ENCODE measurements at places on chromosomes 1 and 21. TPM values are rescaled to one million over a fixed set of nuclear protein-coding genes. Genes with fewer than 3 reads are reported as not detected.

The EFNA3 gene
- 110 TPM for total RNA-seq

GRCh38 chr21:38120984-38121855 is 135.6 kb upstream of the KCNJ15 start:
- no peak overlapping the region for H3K27ac ChIP-seq
- H3K4me3 ChIP-seq, result no peak overlapping the region

DNA sequence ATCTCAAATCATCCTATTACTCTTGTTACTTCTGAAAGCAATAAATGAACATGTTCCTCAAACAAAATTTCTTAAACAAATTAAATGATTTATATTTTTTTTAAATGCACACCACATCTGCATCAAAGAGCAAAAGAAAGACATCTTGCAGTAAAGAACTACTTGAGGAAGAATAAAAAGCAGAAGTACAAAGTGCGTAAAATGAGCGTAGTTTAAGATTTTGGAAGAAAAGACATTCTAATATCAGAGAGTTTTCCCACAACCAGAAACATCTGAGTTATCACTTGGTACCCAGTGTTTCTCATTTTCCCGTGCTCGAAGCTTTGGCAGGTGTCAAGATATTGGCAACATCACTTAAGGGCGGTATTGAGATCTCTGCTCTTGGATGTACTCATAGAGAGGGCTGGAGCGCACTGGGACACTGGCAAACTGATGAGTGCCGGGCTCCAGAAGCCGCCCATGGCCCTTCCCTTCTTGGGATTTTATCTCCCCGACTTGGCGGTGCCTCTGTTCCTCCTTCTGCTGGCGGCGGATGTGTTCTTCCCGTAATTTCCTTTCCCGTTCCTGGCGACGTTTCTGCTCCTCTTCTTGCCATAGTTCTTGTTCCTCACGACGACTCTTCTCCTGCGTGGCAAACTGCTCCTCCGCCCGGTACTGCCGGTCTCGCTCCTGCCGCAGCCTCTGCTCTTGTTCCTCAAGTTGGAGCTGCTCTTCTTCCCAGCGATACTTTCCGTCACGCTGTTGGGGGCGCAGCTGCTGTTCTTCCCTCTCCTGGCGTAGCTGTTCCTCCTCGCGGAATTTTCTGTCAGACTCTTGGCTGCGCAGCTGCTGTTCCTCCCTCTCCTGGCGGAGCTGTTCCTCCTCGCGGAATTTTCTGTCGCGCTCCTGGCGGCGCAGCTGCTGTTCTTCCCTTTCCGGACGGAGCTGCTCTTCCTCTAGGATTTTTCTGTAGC is 7.9 kb downstream of the TCHH start:
- H3K27me3 ChIP-seq, result peaks cover 74% of the 10 kb centered on the region
- H3K4me3 ChIP-seq, result no peak overlapping the region
- DNase-seq, result no peak
- H3K36me3 ChIP-seq, result no peaks in the 10 kb centered on the region
- no peaks in the 10 kb centered on the region for H3K4me1 ChIP-seq

The GPR61 gene
- total RNA-seq, result 0.93 TPM

- H3K27me3 ChIP-seq, result no peaks in the 10 kb centered on the region
- peak overlapping the region; percentile 66 for H3K4me3 ChIP-seq
- DNase-seq, result peak; percentile 90
Observed at GRCh38 chr1:204077979-204078696, 5.2 kb downstream of the SOX13 start.

DNA sequence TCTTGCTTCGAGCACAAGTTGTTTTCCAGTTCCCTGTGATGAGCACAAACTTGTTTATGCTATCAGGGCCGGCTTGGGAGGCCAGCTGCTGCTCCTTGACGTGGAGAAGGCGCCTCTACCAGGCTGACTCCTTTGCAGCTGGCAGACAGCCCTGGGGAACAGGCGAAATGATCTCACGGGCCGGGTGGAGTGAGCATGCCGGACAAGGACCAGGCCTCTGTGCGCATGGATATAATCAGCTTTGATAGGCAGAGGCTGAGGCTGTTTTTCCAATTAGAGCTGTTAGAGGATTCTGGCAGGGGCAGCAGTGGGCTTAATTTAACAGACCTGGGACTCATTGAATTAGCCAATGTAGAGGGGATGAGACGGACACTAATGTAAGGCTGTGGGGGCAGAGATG is 38.9 kb downstream of the FAM163A start:
- no peak overlapping the region for H3K27ac ChIP-seq
- H3K4me3 ChIP-seq, result no peak overlapping the region
- H3K4me1 ChIP-seq, result no peaks in the 10 kb centered on the region
- no peaks in the 10 kb centered on the region for H3K36me3 ChIP-seq
- no peak for DNase-seq
- no peaks in the 10 kb centered on the region for H3K27me3 ChIP-seq

The RGS13 gene
- total RNA-seq, result not detected

DNA sequence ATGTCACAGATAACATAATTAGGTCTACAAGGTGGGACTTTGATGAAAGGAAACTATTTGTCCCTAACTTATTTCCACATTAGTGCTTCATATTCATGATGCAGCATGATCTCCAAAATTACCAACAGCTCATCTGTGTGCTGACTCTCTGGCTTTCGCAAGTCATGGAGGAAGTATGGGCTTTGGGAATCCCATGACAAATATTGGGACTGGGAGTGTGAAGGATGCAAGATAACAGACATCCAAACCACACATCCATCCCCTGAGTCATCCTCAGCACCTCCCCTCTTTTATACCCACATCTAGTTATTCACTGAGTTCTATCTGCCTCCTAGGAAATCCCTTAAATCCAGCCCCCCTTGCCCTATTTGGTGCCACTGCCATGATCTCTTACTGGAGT is 102.8 kb upstream of the COL24A1 start:
- H3K4me3 ChIP-seq, result no peak overlapping the region
- H3K27me3 ChIP-seq, result no peaks in the 10 kb centered on the region
- no peaks in the 10 kb centered on the region for H3K4me1 ChIP-seq
- no peaks in the 10 kb centered on the region for H3K36me3 ChIP-seq

The KIF21B gene
- total RNA-seq, result 15.1 TPM

GRCh38 chr1:1181129-1181937 is 7.7 kb downstream of the TTLL10 start:
- no peaks in the 10 kb centered on the region for H3K36me3 ChIP-seq
- H3K27me3 ChIP-seq, result peaks cover 7% of the 10 kb centered on the region
- H3K4me1 ChIP-seq, result no peaks in the 10 kb centered on the region

The SLC16A4 gene
- total RNA-seq, result 0.68 TPM

GRCh38 chr1:225426395-225427234 is 1.2 kb downstream of the LBR start:
- peaks cover 4% of the 10 kb centered on the region for H3K4me1 ChIP-seq
- peak overlapping the region; percentile 89 for H3K4me3 ChIP-seq
- H3K36me3 ChIP-seq, result peaks cover 12% of the 10 kb centered on the region
- H3K27ac ChIP-seq, result peak overlapping the region; percentile 97
- peaks cover 5% of the 10 kb centered on the region for H3K27me3 ChIP-seq

DNA sequence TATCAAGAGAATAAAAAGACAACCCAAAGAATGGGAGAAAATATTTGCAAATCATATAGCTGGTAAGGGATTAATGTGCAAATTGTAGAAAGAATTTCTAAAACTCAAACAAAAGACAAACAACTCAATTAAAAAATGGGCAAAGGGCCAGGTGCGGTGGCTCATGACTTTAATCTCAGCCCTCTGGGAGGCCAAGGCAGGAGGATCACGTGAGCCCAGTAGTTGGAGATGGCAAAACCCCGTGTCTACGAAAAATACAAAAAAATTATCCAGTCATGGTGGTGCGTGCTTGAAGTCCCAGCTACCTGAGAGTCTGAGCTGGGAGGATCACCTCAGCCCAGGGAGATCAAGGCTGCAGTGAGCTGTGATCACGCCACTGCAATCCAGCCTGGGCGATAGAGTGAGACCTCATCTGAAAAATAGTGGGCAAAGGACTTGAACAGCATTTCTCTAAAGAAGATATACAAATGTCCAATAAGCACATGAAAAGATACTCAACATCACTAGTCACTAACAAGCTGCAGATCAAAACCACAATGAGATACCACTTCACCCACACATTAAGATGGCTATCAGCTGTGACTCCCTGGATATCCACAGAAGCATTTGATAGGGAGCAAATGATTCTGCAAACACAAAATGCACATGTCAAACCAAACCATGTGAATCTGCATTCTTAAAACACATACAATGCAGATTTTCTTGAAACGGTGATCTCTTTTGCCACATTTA is 20.9 kb downstream of the SLC30A1 start:
- H3K4me3 ChIP-seq, result no peak overlapping the region
- no peaks in the 10 kb centered on the region for H3K36me3 ChIP-seq
- no peaks in the 10 kb centered on the region for H3K27me3 ChIP-seq

GRCh38 chr1:74748960-74749359 is 16.0 kb downstream of the TYW3 start:
- no peaks in the 10 kb centered on the region for H3K27me3 ChIP-seq
- H3K4me1 ChIP-seq, result no peaks in the 10 kb centered on the region
- no peak overlapping the region for H3K27ac ChIP-seq
- H3K36me3 ChIP-seq, result peaks cover 14% of the 10 kb centered on the region

The SLC27A3 gene
- 64.5 TPM for total RNA-seq

- no peak overlapping the region for H3K27ac ChIP-seq
- no peak for DNase-seq
- no peaks in the 10 kb centered on the region for H3K4me1 ChIP-seq
- H3K4me3 ChIP-seq, result no peak overlapping the region
- no peaks in the 10 kb centered on the region for H3K27me3 ChIP-seq
Observed at GRCh38 chr1:91804546-91805023, 81.4 kb downstream of the TGFBR3 start.

DNA sequence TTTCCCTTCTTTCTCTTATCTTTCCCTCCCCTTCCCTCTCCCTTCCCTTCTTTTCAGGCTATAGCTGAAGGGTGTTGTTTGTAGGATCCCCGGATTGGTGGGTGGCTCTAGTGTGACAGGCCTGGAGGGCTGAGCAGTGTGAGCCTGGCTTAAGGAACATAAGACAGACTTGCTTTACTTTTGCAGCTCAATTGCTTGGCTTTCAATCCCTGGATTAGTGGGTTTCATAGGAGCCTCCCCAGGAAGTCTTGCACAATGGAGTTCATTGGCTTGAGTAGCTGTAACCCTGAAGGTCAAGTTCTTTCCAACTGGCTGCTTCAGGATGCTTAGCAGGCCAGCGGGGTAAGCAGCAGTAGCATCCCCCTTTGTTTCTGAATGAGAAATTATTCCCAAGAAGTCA is 126.7 kb downstream of the CAMTA1 start:
- peaks cover 7% of the 10 kb centered on the region for H3K4me1 ChIP-seq
- no peaks in the 10 kb centered on the region for H3K27me3 ChIP-seq
- peak overlapping the region; percentile 93 for H3K27ac ChIP-seq
- H3K36me3 ChIP-seq, result no peaks in the 10 kb centered on the region

DNA sequence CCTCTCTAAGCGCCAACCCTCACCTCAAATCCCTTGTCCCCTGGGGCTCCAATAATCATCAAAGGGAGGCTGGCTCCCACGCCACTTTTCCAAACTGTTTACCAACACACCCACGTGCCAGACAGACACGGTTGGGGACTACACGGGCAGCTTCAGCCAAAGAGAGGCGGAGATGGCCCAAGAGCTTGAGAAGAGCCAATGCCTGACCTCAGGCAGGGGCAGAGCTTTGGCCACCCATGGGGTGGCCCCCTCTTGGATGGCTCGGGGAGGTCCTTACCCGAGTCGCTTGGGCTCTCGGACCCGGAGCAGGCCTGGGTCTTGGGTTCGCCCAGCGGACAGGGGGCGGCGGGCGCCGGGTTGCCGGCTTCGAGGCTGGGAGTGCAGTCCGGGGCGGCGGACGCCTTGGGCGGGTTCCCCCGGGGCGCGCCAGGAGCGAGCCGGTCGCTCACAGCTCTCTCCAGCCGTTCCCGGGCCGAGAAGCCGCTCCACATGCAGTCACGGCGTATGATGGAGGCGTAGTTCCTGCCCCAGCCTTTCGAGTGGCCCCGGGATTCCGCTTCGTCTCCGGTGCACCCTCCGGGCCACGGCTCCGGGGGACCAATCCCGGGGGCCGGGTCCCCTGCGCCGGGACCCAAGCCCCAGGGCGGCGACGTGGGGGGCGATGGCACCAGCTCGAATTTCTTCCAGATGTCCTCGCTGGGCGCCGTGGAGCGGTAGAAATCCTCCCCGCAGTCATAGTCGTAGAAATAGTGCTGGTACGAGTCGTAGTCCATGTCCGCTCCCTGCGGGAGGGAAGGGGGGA is 854 bp downstream of the MYCL start:
- peaks cover 20% of the 10 kb centered on the region for H3K27me3 ChIP-seq
- H3K4me1 ChIP-seq, result peaks cover 16% of the 10 kb centered on the region
- H3K36me3 ChIP-seq, result peaks cover 6% of the 10 kb centered on the region
- peak; percentile 91 for DNase-seq

The KLHDC8A gene
- 0.53 TPM for total RNA-seq

The ESRRG gene
- 4.7 TPM for total RNA-seq

The RSPH1 gene
- 2.2 TPM for total RNA-seq

The HHIPL2 gene
- total RNA-seq, result 1.6 TPM

The FHL3 gene
- total RNA-seq, result 28.0 TPM

DNA sequence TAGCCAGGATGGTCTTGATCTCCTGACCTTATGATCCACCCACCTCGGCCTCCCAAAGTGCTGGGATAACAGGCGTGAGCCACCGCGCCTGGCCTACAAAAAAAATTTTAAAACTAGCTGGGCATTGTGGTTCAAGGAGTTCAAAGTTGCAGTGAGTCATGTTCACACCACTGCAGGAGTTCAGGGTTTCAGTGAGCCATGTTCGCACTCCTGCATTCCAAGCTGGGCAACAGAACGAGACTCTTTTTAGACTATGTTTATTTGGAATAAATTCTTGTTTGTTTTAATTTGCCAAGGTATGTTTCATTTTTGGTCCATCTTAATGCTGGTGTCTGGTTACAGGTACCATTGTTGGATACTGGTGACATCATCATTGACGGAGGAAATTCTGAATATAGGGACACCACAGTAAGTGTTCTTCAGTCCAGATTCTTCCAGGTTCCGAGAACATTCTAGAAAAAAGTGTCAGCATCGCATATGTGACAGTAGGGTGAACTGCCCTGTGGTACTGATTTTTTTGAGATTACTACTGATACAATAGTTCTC is 3.9 kb downstream of the PGD start:
- peaks cover 63% of the 10 kb centered on the region for H3K36me3 ChIP-seq
- H3K4me1 ChIP-seq, result no peaks in the 10 kb centered on the region
- no peak overlapping the region for H3K4me3 ChIP-seq
- H3K27me3 ChIP-seq, result no peaks in the 10 kb centered on the region

- H3K4me1 ChIP-seq, result no peaks in the 10 kb centered on the region
- no peak overlapping the region for H3K27ac ChIP-seq
- H3K27me3 ChIP-seq, result peaks cover 10% of the 10 kb centered on the region
- peaks cover 5% of the 10 kb centered on the region for H3K36me3 ChIP-seq
- peak overlapping the region; percentile 88 for H3K4me3 ChIP-seq
Observed at GRCh38 chr1:154629061-154629674, 21.2 kb upstream of the ADAR start.

- no peaks in the 10 kb centered on the region for H3K27me3 ChIP-seq
- no peaks in the 10 kb centered on the region for H3K4me1 ChIP-seq
- no peak for DNase-seq
- H3K36me3 ChIP-seq, result no peaks in the 10 kb centered on the region
- H3K27ac ChIP-seq, result no peak overlapping the region
Observed at GRCh38 chr1:209647156-209647555, 5.1 kb downstream of the LAMB3 start.

The MYOM3 gene
- total RNA-seq, result 0.09 TPM

The S100A2 gene
- total RNA-seq, result 3.9 TPM

The LCE3D gene
- total RNA-seq, result not detected
